Stimulated activated CD8-positive, alpha-beta memory T cell treated with anti-CD3 and anti-CD28 coated beads, Interleukin-4, amount 100 ng/mL, for 1 hour (primary cell): ENCODE measurements at places on chromosomes 13 and 19.

DNA sequence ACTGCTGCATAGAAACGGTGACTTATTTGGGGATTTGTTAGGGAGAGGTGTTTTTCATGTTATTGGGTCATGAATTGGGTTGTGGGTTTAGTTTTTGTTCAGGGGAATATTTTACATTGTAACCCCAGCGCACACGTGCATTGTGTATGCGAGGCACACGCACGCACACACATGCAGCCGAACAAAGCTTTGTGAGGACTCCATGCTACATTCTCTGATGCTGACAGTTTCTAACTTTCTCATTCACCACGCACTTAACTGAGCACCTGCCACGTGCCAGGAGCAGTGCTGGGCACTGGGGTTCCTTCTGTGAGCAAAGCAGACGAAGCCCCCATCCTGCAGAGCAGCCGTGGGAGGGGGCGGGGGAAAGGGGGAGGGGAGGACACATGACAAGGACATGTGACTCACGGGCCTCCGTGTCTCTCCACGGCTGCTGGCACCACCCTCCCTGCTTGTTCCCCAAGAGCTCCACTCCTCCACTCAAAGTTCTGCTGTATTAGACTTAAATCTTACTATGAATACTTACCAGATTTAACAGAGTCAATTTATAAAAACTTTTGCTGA, 55.6 kb downstream of the SLC7A9 start:
- DNase-seq, result no peak

GRCh38 chr13:81987677-81988357, 1646.9 kb upstream of the SPRY2 start:
- DNase-seq, result no peak

- DNase-seq, result no peak
Measured at GRCh38 chr13:98098516-98098915, 44.4 kb upstream of the FARP1 start.

- DNase-seq, result no peak
Measured at GRCh38 chr19:52590728-52591127, 20.6 kb downstream of the ZNF701 start.

- no peak for DNase-seq
Measured at GRCh38 chr13:113162783-113163685, 4.6 kb downstream of the PROZ start.

GRCh38 chr13:42996584-42996983, 4.5 kb upstream of the EPSTI1 start:
- no peak for DNase-seq

- DNase-seq, result no peak
Measured at GRCh38 chr19:37951816-37952210, 44.8 kb downstream of the SIPA1L3 start.

GRCh38 chr13:78586706-78587105, 16.6 kb downstream of the POU4F1 start:
- no peak for DNase-seq
